ENCODE measurements at places on chromosomes 5 and 9. TPM values are rescaled to one million over a fixed set of nuclear protein-coding genes. Genes with fewer than 3 reads are reported as not detected.
A peak's percentile ranks its signal among the peaks of the same experiment; 100 is the strongest.

GRCh38 chr9:16434526-16434925, 435.9 kb downstream of the BNC2 start:
- no peak for DNase-seq

GRCh38 chr5:171647043-171647903, 138.3 kb upstream of the SMIM23 start:
- DNase-seq, result no peak

DNA sequence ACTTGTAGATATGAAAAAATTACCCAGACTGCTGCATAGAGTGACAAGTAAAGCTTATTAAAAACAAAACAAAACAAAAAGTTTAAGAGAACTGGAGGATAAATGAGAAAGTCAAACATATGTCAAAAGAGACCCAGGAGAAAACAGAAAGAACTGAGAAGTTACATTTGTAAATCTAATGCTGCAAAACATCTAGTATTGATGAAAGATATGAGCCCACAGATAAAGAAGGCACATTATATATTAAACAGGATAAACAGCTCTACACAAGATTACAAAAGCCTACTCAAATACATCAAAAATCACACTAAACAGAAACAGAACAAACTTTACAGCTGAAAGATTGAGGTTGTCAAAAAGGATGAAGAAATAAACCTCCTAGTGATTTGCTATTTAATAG, 55.1 kb downstream of the ADAMTS6 start:
- DNase-seq, result no peak

- no peak for DNase-seq
Observed at GRCh38 chr5:58972301-58972700, 389.4 kb downstream of the RAB3C start.

- DNase-seq, result no peak
Observed at GRCh38 chr5:95962475-95962773, 773 bp upstream of the ELL2 start.

GRCh38 chr5:52895075-52895474, 94.1 kb upstream of the ITGA2 start:
- DNase-seq, result no peak

- DNase-seq, result no peak
Observed at GRCh38 chr5:142938266-142938880, 168.2 kb downstream of the ARHGAP26 start.

GRCh38 chr5:174355208-174355612, 309.7 kb downstream of the NSG2 start:
- DNase-seq, result no peak

- DNase-seq, result peak; percentile 40
Observed at GRCh38 chr9:35910613-35911359, 1.5 kb downstream of the SPAAR start.

The C5orf34 gene
- total RNA-seq, result 5.1 TPM

The FRRS1L gene
- not detected for total RNA-seq

The RAI14 gene
- 1.9 TPM for total RNA-seq

GRCh38 chr5:160792281-160792680, 59.7 kb downstream of the ATP10B start:
- DNase-seq, result no peak

- DNase-seq, result no peak
Observed at GRCh38 chr5:100249884-100250269, 285.3 kb upstream of the FAM174A start.

DNA sequence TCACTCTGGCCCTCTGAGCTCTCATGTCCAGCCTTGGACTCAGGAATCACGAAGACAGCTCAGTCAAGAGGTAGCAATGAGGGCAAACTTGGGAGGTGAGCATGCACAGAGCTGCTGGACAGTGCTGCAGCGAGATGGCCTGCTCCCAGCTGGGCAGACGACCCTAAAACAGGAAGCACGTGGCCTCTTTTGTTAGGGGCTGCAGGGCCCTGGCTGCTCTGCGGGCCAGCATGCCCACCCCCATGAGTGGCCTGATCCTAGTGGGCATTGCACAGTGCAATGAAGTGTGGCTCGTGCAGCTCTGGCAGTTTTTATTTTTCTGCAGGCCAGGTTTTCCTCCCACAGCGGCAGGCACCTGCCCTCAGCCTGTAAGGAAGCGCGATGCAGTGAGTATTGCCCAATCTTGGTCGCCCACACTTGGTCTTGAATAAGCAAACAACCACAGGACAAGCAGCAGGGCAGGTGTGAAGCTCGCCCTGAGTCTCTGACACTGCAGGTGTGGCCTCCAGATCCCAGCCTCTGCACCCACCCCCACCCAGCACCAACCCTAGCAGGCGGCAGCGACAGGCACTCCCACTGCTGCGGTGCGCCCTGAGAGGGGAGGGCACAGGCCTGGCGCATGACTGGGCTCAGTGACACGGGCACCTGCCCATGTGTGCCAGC, 60.8 kb downstream of the SEMA4D start:
- DNase-seq, result peak; percentile 67

DNA sequence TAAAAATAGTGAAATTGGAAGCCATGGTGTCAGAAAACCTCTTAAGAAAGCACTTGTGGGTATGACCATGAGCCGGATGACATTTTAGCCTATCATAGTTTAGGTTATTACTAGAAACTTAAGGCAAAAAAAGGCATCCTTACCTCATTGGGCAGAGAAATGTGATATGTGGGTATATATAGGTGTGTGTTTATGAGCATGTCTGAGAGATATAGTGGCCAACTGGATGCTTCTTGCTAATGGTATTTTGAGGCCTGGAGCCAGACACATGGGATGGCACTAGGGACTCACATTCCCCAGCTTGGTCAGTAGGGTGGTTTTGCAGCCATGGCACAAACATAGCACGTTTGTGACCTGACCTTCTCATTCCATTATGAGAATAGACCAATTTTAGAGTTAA, 295.6 kb upstream of the MEF2C start:
- no peak for DNase-seq

The MYMK gene
- total RNA-seq, result not detected

DNA sequence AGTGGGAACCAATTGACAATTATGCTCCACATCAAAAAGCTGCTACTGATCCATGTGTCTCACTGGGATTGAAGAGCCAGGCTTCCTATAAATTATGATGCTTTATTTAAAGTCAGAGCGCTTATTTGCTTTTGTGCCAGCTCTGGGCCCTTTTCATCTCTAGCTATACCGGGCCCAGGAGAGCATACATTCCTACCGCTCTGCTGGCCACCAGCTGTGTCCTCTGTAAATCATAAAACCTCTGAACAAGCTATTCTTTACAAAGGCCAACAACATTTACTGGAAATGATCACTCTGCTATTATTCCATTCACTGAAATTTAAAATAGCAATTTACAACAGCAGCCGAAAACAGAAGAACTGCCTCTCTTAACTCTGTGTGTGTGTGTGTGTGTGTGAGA, 86.6 kb downstream of the ZNF608 start:
- no peak for DNase-seq

DNA sequence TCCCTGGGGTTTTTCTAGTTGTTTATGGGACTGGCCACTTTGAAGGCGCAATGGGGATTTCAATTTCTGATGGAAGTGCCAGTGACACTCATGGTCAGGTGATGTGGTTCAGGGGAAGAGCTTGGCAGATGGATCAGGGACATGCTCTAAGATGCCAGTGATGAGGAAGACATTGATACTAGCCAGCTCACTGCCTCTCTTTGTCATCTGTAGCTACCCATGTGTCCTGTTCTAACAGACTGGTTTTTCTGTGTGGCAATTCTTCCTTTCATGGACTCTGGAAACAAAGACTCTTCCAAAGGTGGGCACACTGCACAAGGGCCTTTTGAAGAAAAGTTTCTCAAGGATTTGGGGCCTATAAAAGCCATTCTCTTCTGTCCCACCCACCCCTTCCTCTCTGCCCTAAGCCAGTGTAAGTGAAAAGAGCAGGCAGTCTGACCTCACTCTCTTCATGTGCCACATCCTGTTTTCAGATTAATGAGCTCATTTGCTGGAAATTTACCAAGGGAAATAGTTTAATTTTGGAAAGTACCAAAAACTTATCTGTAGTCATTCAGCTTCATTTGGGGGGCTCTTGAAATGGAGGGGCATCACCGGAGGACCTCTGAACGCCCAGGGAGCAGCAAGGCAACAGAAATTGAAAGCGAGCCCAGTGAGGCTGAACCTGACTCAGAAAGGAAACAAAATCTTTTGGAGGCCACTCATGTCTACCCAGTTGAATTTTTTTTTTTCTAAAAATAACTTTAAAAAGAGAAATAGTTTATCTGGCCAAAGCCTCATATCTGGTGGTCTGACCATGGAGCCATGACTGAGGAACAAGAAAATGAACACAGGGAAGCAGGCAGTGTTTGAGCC, 4.9 kb upstream of the TRAF1 start:
- DNase-seq, result peak; percentile 90

DNA sequence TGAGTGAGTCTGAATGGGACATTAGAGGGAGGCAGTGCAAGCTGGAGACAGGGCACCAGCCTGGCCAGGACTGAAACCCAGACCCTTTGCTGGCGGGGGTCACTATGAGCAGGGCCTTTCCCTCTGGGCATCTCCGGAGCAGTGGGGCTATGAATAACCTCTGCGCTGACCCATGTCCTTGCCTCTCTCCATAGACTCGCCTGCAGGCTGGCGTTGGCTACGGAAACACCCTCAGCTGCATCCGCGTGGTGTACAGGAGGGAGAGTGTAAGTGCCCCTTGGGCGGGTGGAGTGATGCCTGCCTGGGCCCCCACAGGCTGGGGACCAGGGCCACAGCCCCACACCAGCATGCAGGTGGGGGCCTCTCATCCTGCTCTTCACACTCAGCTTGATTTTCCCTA, 15.8 kb downstream of the SLC25A48 start:
- no peak for DNase-seq

- peak; percentile 19 for DNase-seq
Observed at GRCh38 chr5:132714456-132715307, 22.7 kb downstream of the KIF3A start.

The TEX48 gene
- total RNA-seq, result not detected

DNA sequence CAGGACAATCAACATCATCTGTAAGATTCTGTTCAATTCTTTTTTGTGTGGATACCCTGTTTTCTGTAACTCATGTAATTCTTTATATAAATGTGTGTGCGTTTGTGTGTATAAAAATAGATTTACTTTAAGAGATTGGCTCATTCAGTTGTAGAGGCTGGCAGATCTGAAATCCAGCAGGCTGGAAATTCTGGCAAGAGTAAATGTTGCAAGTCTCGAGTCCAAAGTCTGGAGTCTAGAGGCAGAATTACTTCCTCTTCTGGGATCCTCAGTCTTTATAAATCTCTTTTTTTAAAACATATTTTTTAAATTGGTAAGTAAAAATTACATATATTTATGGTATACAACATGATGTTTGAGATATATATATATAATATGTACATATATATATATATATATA, 202.1 kb upstream of the TMEM161B start:
- no peak for DNase-seq

The PCDH1 gene
- total RNA-seq, result not detected

The SLIT3 gene
- not detected for total RNA-seq

DNA sequence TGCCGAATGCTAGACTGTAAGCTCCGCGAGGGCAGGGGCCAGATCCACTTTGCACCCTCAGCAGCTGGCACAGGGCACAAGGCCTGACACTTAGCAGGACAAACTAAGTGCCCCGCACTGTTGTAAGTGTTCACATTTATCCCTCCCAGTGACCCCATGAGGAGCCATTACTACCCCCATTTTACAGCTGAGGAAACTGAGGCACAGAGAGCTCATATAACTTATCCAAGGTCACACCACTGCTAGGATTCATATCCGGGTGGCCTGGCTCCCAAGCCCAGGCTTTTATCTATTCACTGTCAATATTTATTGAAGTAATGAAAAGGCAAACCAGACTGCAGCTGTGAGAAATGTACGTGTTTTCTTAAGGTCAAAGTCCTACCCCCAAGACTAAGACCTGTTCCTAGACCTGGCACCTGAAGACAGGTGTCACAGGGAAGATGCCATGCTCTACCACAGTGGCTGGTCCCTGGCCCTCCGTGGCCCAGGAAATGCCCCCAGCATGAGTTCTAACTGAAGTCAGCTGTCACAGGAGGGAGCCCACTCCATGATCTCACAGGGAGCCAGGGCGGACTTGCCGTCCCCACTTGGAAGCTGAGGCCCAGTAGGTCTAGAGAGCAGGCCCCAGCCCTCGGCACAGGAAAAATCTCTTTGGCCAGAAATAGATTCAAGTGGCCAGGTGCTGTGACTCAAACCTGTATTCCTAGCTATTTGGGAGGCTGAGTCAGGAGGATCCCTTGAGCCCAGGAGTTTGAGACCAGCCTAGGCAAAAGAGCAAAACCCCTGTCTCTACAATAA, 74.7 kb upstream of the IL17B start:
- DNase-seq, result no peak

- DNase-seq, result no peak
Observed at GRCh38 chr5:179311091-179311470, 34.2 kb downstream of the ADAMTS2 start.

The SLC34A3 gene
- total RNA-seq, result not detected

- no peak for DNase-seq
Observed at GRCh38 chr9:12614488-12614887, 78.7 kb upstream of the TYRP1 start.

DNA sequence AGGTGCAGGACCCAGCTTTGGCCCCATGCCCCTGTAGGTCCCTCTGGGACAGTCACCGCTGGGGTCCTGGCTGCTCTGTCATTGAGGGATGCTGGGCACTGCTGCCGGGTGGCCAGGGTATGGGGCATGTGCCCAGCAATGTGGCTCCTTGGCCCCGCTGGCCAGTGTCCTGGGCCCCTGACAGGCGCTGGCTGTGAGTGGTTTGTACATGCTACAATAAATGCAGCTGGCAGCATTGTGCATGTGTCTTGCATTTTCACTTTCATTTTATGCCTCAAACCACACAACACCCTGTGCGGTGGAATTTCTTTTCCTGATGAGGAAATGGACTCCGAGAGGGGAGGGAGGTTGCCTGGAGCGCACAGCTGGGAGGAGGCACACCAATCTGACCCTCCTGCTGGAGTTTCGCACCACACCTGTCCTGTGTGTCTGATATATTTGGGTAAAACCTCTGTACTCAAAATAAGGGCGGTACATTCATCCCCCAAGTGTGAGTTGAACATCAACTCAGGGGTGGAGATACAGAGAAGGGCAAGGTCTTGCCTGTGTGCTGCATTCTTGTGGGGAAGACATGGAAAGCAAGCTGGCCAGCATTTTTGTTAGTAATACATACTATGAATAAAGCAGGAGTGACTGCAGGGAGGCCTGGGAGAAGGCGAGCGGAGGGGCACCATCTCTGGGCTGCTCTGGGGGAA, 11.7 kb downstream of the TSPAN17 start:
- DNase-seq, result peak; percentile 60

DNA sequence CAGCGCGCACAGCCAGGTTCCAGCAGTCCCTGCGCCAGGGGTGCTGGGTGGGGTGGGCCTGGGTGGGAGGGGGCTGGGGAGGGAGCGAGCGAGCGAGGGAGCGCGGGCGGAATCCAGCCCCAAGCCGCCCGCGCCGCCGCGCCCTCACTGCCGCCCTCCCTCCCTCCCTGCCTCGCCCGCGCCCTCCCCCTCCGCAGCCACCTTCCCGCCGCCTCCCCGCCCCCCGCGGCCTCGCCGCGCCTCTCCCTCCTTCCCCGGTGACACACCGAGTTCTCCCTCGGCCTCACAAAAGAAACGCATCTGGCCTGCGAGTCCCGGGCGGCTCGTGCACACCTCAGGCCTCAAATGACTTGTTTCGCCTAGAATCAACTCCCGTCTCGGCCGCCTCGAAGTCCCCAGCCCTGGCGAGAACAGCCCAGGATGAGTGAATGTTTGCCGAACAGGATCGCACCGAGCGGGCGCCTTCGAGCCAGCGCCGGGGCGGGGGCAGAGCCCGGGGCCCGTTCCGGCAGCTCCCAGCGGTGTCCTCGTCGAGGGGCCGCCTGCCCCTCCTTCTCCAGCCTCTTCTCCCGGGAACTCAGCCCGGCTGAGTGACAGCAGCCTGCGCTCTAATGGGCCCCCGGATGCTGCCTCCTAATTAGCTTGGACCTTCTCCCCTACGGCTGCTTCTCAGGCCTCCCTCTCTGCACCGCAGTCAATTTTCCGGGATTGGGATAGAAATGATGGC, 371 bp upstream of the PITX1 start:
- DNase-seq, result peak; percentile 60

- no peak for DNase-seq
Observed at GRCh38 chr9:35686222-35687203, 3.2 kb downstream of the TPM2 start.

Data from B cell (primary cell).